ENCODE measurements at places on chromosomes 2 and 18.

- no peak for DNase-seq
Measured at GRCh38 chr2:104375206-104375605, 478.7 kb upstream of the POU3F3 start.

GRCh38 chr2:103880081-103880834 is 973.7 kb upstream of the POU3F3 start:
- DNase-seq: no peak

DNA sequence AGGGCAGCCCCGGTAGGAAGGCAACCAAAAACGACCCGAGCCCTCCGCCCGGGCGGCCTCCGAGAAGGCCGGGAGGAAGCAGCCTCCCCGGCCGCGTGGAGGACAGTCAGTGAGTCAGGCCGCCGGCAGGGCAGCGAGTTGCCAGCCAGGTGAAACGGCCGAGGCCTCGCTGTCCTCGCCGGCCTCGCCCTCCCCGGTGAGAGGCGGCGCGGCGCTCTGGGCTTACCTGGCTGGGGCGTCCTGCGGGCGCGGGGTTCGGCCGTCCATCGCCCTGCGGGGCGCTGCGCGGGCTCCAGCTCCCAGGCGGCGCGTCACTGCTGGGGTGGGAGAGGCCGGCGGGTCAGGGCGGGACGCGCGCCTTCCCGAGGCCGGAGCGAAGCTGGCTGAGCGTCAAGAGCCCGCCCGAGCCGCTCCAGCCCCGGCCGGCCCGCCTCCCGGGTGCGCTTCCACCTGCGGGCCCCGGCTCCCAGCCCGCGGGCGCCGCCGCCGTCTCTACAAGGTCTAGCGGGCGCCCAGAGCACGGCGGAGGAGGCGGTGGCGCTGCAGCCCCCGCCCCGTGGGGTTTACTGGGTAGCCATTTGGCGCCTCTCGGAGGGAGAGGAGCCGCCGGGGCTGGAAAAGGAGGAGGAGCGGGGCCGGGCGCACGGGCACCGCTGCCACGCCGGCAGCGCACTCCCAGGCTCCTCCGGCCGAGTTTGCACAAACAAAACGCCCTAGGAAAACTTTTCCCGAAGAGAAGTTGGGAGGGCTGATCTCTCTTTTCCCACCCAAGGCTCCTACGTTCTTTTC is 499 bp downstream of the COBLL1 start:
- DNase-seq: peak; percentile 79

DNA sequence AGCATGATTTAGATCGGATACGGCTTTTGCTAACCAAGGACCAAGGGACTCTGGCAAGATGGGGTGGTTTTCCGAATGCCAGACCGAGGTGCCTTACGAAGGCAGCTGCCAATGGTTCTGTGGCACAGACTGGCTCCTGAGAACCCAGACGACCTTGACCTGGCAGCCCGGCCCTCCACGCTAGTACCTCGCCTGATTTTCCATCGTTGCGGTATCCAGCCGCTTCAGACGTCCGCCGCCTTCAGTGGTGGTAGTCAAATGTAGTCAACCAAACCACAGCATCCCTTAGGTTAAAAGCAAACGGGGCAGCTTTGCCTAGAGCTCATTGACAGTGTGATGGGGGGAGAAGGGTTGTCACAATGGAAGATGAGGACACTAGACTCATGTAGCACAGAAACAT is 42.6 kb downstream of the GBX2 start:
- no peak for DNase-seq

- DNase-seq: no peak
Measured at GRCh38 chr2:23285091-23285800, 99.7 kb upstream of the KLHL29 start.

DNA sequence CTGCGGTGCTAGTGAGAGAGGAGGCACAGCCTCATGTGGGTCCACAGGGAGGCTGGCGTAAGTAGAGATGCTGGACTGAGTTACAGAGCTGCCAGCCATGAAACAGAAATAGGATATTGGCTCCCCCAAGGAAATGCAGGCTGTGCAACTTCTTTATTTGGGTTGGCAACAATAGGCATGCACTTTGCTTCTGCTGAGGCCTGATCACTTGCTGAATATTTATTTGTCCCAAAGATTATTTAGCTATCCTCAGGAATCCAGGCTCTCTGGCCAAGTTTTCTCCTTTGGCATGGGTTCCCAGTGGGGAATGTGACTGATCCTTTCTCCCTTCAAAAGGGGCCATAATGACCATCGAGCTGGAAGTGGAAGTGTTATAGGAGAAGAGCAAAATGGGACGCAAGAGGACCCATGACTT is 60.0 kb downstream of the MAPK4 start:
- DNase-seq: no peak

- peak; percentile 5 for DNase-seq
Measured at GRCh38 chr2:45612285-45612684, 1.2 kb upstream of the SRBD1 start.

DNA sequence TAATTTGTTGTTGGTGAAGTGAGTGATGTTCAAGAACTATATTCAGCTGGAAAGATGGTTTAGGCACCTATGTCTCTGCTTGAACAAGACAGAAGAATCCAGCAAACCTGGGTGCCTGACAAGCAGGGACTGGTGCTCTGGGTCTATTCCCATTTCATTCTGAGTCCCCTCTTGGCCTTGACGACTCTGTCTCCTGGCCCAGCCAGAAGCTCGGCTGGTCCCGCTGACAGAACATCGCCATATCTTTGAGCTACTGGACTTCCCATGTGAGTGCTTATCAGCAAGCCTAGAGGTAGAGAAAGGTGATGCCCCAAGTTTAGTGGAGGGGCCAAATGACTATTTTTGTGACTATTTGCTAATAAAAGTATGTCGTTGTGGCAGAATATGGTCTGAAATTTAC is 48.2 kb downstream of the SDC1 start:
- DNase-seq: no peak
